ENCODE measurements at places on chromosomes 2 and 18.
A peak's percentile ranks its signal among the peaks of the same experiment; 100 is the strongest.

DNA sequence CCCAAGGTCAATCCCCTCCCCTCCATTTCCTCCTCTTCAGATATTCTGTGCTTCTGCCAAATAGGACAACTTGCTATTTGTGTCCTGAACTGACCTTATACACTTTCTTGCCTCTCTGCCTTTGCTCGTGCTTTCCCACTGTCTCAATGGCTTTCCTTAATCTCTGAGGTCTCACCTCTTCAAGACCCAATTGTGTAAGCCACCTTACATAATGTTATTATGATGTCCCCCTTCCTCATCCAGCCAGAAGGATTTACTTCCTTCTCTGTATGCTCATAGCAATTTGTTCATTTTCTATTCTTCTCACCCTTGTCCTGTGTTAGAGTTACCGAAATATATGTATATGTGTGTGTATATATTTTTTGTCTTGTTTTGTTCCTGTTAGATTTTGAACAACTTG, 26.9 kb upstream of the DARS1 start:
- DNase-seq, result no peak

DNA sequence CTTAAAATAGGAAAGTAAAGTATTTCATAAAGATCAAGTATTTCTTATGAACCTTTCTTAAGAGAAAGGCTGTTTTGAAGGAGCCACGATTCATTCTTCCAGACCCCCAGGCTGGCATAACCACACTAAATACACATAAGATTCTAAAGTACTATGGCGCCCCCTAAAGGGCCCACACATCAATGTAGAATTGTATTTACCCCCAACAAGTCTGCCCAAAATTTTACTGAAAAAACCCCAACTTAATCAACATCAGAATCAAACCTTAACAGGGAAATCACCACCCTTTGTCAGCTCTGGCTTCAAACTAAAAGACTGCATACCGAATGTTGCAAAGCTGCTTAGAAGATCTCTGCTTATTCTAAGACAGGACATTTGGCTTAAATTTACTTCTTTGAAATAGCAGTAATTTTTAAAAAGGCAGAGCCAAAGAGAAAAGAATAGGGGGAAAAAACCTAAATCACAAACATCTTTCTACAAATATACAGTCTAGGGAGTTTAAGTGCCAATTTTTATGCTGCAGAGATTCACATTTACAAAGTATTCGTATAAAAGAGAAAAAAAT, 20.4 kb upstream of the BCL2 start:
- peak; percentile 66 for DNase-seq

GRCh38 chr2:40041422-40042382, 262.6 kb upstream of the THUMPD2 start:
- no peak for DNase-seq

GRCh38 chr2:120189189-120189588, 34.0 kb downstream of the TMEM185B start:
- no peak for DNase-seq
